ENCODE measurements at places on chromosomes 4 and X.

DNA sequence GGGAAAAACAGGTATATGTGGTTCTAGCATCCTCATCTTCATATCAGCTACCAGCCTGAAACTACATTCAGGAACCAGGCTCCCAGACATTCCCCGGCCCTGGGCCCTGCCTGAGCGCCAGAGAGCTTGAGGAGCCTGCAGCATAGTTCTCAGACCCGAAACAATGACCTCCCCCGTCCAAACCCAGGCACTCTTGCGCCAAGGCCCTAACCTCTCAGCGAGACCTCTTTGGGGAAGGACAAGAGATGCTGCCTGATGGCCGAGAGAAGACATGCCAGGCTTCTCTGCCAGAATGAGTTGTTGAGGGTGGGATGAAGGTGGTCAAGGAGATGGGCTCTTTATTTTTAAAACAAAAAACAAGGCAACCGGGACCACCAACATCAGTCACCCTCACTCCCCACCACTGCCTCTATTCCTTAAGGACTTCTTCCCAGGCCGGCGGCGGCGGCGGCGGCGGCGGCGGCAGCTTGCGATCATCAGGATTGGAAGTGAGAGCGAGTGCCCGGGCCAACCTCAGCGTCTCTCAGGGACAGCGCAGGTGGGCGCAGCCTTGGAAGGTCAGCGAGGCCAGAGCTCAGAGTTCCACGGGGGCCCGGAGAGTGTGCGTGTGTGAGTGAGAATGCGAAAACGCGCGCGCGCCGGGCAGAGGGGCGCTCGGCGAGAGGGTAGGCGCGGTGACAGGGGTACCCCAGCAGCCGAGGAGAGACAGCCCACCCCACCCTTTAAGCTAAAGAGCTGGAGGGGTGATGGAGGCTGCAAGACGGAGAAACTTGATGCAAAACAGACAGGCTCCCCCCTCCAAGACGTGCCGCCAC is 601 bp downstream of the INPP4B start:
- peak; percentile 42 for DNase-seq

GRCh38 chr4:173520921-173521466 is 9.0 kb downstream of the HAND2 start:
- DNase-seq = peak; percentile 50

GRCh38 chrX:40552768-40553167 is 28.0 kb upstream of the ATP6AP2 start:
- DNase-seq = peak; percentile 38

- no peak for DNase-seq
Observed at GRCh38 chr4:77308843-77309242, 151.8 kb downstream of the CCNG2 start.

DNA sequence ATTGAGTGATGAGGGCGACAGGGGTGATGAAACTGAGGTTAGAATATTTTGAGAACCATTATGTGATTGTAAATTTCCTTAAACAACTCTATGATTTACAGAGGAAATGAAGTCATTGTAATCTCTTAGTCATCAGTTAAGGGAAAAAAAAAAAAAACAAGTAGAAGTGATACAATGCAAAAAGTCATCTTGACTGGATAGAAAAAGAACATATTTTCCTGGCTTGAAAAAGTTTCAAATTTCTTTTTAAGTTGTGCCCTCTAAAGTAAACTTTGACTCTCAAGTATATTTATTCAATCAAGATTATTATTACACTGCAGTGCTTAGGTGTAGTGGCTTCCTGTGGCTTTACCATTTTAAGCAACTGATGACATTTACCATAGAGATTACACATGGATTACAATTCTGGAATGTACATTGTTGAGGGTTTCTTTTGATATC is 40.6 kb downstream of the GABRB1 start:
- no peak for DNase-seq

- DNase-seq = no peak
Observed at GRCh38 chr4:55358668-55359067, 12.6 kb downstream of the SRD5A3 start.

DNA sequence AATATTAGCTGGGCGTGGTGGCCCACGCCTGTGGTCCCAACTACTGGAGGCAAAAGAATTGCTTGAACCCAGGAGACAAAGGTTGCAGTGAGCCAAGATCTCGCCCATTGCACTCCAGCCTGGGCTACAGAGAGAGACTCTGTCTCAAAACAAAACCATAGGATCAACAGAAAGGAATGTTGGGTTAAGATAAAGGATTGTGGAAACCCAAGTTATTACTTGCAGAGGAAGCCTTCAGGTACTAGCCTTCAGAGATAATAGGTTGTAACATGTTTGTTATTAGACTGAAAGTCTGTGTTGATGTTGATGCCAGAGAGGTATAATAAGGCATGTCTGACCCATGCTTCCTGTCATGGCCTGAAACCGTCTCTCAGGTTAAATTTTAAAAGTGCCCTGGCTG is 16.9 kb downstream of the SSX5 start:
- no peak for DNase-seq

DNA sequence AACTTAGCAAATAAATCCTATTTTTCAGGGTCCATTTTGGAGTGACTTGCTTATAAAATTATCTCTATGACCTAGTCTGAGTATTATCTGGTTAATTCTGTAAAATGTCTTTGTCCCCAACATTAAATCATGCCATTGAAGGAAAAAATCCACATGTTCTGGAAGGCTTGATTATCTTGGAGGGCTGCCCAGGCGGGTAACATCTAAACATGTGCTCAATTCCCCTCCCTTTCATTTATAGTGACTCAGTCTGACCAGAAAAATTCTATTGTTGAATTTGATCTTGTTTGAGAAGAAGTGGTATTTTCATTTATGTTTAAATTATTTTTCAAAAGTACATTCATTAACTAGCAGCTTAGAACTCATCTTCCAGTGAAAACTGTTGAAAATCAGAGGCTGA is 55.4 kb upstream of the SLC10A7 start:
- DNase-seq = no peak

DNA sequence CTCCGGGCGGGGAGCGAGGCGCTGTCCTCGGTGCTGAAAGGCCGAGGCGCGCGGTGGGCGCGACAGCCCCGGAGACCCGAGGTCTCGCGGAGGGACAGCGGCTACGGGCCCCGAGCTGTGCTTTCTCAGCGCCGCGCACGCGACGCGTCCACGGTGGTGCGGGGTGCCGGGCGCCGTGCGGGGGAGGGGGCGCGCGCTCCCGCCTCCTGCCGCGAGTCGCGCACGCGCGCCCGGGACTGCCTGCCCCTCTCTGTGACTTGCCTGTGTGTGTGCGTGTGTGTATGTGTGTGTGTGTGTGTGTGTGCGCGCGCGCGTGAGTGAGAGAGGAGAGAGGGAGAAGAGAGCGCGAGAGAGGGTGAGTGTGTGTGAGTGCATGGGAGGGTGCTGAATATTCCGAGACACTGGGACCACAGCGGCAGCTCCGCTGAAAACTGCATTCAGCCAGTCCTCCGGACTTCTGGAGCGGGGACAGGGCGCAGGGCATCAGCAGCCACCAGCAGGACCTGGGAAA is at the start of gene GRIA2:
TSS of gene GRIA2 (plus strand) at position 358 of the 511 bp plus-strand sequence. CDS start 315 bp downstream, outside the sequence.
- DNase-seq = peak; percentile 80

DNA sequence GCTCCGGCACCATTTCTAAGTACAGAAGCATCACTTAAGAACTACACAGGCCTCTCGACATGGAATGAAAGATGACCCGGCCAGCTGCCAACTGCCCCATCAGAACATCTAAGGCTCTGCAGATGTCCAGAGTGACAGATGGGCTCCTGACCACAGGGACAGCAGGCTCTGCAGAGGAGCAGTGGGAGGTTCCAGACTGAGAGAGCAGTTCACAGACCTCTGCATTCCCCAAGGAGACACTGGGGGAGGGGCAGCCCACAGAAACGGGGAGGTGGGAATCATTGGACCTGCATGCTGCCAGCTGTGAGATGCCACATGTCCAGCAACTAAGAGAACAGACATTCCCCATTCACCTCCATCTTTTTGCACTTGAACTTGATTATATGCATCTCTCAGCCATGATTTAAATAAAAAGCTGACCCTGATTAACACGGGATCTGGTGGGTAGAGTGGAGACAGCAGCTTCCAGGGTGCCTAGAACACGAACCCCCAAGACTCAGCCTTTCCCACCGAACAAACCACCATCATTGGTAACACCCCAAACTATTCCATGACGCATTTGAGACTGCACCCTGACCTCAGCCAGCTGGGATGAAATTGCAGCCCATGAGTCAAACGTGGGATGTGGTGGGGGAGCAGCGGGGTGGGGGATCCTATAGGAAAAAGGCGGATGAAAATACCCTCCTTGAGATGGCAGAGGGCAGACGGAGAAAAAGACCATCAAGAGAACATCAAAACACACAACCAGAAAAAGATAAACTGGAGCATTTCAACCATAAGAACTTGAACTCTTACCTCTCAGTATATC is 47.2 kb downstream of the AFAP1 start:
- DNase-seq = peak; percentile 89

- DNase-seq = no peak
Observed at GRCh38 chr4:112144546-112145325, 518 bp upstream of the FAM241A start.

DNA sequence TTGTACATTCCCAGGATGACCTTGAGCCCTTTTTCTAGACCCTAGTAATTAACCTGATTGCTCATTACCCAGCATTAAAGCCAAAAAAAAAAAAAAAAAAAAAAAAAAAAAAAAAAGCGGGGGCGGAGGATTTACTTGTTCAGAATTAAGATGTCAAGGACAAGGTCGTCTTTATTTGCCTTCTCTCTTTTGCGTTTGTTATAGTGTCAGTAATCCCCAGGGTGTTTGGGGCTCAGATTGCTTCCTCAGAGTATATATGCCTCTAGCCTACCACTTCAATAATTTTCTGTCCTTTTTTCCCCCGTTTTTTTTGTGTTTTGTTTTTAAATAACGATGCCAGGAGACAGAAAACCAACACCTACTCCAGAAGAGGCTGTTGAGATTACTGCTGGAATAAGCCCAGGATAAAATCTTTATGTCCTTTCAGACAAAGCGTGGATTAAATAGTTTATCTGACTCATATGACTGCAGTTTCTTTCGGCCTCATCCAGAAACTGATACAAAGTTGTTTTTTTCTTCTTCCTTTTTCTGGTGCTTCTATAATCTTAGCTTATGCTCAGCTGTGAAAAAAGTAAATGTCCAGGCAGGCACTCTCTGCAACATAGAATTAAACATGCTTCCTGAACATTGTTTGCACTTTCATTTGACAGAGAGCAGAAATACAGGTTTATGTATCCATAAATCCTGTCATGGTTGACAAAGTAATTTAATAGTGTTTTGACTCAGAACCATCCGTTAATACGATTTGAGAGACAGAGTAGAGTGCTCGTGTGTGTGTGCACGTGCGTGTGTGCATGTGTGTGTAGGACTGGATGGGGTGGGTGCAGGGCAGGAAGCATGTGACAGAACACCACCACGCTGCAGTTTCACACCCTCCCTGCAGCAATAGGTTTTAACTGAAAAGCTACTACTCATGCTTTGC is 138.6 kb downstream of the AFF1 start:
- peak; percentile 72 for DNase-seq

DNA sequence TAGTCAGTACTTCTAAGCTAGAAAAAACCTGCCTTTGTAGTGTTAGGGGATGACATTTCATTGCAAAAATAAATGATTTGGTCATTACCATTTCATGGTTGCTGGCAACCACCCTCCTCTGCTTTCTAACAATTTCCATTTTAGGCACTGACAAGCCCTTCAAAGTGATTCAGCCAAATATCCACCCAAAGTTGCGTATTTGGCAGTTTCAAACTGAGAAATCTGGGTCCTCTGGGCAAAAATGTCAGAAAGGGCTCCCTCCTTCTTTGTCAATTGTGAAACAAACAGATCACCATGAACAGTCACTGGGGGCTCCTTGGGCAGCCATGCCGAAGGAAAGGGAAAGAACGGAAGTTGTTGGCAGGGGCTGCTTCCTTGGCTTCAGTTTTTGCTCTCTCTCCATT is 33.0 kb downstream of the PLAC1 start:
- DNase-seq = no peak

DNA sequence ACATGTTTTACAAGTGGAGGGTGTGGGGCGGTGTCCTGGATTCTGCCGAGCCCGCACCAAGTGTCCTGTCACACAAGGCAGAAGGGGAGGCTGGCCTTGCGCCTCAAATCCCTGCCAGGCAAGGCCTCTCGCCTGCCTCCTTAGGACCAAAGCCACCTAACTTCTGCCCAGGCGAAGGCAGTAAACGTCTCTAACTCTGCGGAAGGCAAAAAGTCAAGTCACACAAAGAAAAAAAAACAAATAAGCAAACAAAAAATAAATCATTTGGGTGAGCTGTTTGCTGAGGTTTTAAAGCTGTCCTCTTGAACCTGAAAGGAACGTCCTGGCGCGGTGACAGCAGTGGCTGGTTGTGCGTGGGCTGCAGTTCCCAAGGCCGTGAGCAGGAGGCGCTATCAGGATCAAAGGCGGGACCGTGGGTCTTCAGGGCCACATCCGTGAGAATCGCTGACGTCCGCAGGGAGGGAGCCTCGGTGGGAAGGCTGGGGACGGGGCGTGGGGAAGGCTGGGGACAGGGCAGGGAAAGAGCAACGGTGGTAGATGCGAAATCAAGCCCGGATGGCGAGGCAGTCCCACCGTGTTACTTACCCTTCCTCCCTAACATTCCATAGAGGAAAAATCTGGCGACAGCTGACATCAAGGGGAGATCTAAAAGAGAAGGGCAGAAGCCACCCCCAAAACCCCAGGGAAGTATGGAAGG is 99.1 kb downstream of the TRAPPC11 start:
- no peak for DNase-seq

GRCh38 chr4:8282742-8283141 is 13.2 kb downstream of the HTRA3 start:
- no peak for DNase-seq

DNA sequence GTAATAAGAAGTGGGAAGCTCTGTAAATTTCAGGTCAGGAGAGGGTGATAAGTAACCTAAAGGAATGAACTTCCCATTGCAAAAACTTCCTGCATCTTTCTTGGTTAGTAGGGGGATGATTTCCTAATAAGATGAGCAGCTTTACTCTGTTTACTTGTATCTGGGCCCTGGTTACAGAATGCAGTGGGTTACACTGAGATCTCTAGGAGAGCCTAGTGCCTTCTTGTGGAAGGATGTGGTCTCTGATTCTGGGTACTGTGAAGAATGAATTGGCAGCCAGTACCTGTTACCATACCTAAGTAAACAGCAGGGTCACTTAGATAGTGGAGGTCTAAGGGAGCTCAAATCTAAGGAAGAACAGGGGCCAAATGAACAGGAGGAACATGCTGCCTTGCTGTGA is 320.6 kb downstream of the ARHGAP10 start:
- no peak for DNase-seq

DNA sequence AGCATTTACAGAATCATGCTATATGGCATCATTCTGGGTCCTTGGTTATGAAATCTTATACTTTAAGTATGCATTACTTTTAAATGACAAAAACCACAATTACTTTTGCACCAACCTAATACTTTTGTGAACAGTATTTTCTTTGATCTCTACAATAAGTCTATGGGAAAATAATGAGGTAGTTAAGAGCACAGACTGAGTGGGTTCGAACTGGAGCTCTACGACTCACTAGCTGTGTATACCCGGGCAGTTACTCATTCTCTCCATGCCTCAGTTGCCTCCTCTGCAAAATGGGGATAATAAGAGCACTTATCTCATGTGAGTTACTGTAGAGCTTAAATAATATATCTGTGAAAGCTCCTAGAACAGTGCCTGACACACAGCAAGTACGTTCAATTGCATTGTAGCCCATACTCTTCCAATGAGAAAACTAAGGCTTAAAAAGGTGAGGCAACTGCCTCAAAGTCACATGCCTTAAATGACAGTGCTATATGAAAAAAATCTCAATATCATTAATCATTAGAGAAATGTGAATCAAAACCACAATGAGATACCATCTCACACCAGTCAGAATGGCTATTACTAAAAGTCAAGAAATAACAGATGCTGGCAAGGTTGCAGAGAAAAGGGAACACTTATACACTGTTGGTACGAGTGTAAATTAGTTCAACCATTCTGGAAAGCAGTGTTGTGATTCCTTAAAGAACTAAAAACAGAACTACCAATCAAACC is 151.5 kb downstream of the CHIC2 start:
- no peak for DNase-seq

- no peak for DNase-seq
Observed at GRCh38 chr4:155789391-155789790, 30.6 kb downstream of the GUCY1B1 start.

Measured in WERI-Rb-1 (cell line).